ENCODE measurements at places on chromosomes 16 and 17.

- DNase-seq, result peak; percentile 80
These were observed 8.3 kb downstream of the PIK3R6 start for GRCh38 chr17:8859027-8859803.

- DNase-seq, result no peak
These were observed 76.4 kb downstream of the TOX3 start for GRCh38 chr16:52470585-52470984.

DNA sequence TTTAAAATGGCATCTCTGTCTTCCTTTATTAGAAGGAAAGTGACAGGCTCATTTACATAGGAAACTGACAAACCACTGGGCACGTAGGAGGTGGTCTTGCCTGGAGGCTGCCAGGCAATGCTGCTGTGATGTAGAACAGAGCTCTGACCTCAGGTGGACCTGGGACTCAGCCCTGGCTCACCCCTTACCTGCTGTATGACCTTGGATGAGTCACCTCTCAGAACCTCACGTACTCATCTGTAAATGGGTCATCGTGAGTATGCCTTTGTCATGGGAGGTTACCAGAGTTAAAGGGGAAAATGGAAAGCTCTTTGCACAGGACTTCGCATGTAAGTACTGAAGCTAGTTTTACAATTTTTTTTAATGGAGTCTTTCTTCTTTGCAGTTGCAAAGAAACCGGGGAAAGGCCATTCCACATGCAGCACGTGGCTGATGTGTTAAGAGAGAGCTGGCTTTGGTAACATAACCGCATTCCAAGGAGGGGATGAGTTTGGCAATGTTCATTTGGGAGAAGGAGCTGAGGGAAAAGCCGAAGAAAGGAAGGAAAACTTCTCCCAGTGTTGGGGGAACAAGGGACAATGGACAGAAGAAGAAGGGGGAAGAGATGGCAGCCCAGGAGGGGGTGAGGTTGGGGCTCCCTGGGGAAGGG, 37.4 kb upstream of the LONP2 start:
- peak; percentile 60 for DNase-seq

GRCh38 chr17:49907279-49907678, 59.4 kb upstream of the TAC4 start:
- no peak for DNase-seq

GRCh38 chr17:5139458-5139732, 23.6 kb downstream of the USP6 start:
- no peak for DNase-seq

GRCh38 chr16:1441391-1441829, 2.9 kb downstream of the CCDC154 start:
- no peak for DNase-seq

- no peak for DNase-seq
These were observed 47.2 kb downstream of the MEOX1 start for GRCh38 chr17:43614561-43614960.

Measured in mammary epithelial cell (primary cell).